Endodermal cell (in vitro differentiated cells): ENCODE measurements at places on chromosomes 6 and 20.

GRCh38 chr6:13870214-13870830 is 54.4 kb upstream of the RNF182 start:
- DNase-seq = no peak

GRCh38 chr20:3046677-3047462 is 1.0 kb downstream of the MRPS26 start:
- DNase-seq = peak; percentile 81

DNA sequence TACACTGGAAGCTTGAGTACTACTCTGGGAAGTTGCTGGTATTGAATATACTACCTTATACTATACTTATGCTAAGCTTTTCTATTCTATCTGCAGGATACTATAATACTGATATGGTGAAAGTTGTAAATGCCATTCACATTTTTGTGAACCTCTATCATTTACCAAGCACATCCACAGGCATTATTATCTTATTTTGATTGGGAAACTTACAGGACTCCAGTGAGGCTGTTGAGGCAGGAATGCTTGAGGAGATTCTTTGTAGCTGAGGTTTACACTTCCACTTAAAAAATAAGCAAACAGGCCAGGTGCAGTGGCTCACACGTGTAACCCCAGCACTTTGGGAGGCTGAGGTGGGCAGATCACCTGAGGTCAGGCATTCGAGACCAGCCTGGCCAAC is 442.9 kb downstream of the QKI start:
- DNase-seq = no peak

DNA sequence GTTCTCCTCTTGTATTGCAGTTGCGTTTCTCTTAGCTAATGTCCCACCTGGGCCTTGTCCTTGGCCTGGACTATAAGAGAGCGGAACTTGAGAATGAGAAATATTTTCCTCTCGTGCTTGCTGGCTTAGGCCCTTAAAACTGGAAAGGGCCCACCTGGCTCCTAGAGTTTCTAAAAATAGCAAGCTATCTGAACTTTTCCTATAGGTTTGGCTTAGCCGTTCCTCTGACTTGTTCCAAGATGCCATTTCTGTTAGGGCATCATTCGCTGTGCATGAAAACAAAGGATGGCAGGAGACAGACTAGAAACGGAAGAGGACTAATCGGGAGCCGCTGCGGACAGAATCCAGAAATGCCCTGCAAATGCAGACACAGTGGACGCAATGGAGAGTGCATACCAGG is 4.5 kb downstream of the RIPOR3 start:
- DNase-seq = no peak

DNA sequence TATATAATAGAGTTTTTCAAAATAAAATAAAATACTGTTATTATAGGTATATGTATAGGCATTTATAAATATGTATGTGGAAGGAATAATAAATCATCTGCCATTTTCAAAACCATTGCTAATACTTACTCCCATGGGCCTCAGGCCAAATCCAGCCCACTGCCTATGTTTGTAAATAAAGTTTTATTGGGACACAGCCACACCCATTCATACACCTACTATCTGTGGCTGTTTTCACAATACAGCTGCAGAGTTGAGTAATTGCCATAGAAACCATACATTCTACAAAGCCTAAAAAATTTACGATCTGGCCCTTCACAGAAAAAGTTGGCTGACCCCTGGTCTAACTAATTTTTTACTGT is 9.5 kb downstream of the ALDH5A1 start:
- DNase-seq = no peak

DNA sequence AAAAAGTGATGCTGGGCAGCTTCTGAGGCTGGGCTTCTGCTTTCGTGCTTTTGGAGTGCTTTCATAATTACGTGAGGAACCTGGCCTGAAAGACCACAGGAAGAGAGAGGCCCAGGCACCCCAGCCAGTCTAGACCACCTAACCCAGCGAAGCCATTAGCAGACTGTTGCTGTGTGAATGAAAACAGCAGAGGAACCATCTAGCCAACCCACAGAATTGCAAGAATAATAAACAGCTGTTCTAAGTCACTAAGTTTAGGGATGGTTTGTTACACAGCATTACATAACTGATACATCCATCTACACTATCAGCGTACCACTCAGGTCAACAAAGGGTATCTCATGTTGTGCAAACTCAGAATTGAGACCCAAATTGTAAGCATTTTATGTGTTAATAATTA is 34.5 kb downstream of the FGD2 start:
- DNase-seq = no peak

- DNase-seq = peak; percentile 58
These were observed 96.8 kb upstream of the ATXN1 start for GRCh38 chr6:16857969-16858592.

GRCh38 chr6:104956731-104957294 is at the start of gene LIN28B:
TSS of gene LIN28B (plus strand) at chr6:104957107. CDS start at chr6:104957251, 144 bp downstream.
- DNase-seq = no peak

GRCh38 chr6:11172501-11173327 is 59.8 kb downstream of the NEDD9 start:
- peak; percentile 94 for DNase-seq

DNA sequence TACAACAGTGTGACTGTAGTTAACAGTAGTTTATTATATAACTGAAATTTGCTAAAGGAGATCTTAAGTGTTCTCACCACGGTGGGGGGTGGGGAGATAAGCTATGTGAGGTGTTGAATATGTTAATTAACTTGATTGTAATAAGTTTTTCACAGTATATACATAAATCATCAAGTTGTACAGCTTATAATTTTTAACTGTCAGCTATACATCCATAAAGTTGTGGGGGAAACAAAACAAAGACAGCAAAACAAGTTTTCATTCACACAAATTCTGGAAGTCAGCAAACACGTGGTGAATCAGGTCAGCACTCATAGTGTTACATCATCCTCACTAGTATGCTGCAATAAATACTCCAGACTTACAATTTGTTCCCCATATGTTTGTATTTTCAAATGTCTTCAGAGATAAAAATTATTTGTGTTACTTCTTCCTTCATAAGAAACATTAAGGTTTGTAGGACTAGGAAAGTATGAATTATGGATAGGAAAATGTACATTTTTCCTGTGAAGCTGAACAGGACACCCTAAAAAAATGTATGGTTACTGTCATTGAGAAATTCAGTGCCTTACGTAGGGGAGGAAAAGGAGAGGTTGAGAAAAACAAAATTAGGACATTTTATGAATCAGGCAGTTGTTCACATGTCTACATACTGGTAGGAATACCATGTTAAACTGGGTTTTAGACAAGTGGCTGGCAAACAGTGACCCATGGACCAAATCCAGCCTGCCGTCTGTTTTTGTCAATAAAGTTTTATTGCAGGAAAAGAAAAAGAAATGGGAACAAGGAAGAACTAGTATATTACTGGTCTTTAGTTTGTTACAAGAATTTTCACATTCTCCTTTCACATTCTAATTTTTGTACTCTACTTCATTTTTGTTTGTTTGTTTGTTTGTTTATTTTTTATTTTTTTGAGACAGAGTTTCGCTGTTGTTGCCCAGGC is 6.0 kb downstream of the SUMO4 start:
- DNase-seq = no peak

DNA sequence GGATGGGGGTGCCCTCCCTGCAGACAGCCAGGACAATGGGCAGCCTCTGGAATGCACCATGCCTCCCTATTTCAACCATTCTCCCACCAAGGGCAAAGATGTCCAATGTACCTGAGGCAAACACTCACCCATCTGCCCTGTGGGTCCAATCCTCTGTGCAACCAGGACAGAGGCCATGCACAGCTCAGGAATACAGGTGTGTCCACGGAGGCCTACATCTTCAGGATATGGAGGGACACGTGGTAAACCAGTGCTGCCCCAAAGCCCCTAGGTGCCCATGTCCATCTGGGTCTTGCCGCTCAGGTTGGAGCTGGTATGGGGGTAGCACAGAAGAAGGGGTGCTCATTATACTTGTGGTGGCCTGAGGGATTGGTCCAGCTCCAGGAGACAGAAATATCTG is 20.4 kb upstream of the TAF8 start:
- no peak for DNase-seq

- no peak for DNase-seq
These were observed 1.4 kb downstream of the DEFB132 start for GRCh38 chr20:258963-259362.

- DNase-seq = no peak
These were observed 453.6 kb upstream of the FLRT3 start for GRCh38 chr20:14790771-14791620.

- no peak for DNase-seq
These were observed 25.4 kb downstream of the FBXO9 start for GRCh38 chr6:53090576-53090975.

DNA sequence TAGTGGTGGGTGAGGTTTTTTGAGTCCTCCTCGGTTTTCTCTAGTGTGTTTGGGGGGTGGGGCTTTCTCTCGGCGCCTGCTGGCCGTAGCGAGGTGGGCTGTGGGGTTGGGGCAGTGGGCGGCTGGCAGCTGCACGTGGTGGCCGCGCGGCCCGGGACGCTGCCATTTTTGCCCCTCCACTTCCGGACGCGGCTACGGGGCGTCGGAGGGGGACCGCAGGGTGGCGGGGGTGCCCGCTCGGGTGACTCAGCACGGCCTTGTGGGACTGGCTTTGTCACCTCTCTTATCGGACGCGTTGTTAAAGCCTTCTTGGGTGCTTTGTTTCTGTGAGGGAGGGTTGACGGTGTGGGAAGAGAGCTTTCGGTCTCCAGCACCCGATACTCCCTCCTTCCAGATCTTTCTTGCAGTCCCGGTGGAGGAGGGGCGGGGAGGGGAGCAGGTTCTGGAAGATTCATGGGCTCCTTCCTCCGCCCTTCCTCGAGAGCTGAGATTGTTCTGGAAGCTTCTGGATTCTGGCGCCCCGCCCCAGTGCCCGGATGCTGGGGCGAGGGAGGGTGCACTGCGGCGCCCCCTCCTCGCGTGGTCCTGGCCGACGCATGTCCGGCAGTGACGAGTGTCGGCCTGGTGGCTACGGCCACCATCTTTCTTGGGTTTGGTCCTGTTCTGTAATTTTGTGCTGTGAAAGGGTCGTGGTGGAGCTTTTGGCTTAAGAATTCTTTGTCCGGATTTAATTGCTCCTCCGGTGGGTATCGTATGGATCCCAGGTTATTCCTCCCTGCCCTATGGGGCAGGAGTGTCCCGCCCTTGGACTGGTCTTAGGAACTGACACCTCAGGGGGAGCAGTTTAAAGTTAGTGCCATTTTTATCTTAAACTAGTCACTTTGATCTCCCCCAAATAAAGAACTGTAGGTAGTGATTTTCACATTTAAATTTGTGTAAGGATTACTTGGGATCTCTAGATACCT is 719 bp downstream of the HSP90AB1 start:
- peak; percentile 70 for DNase-seq

DNA sequence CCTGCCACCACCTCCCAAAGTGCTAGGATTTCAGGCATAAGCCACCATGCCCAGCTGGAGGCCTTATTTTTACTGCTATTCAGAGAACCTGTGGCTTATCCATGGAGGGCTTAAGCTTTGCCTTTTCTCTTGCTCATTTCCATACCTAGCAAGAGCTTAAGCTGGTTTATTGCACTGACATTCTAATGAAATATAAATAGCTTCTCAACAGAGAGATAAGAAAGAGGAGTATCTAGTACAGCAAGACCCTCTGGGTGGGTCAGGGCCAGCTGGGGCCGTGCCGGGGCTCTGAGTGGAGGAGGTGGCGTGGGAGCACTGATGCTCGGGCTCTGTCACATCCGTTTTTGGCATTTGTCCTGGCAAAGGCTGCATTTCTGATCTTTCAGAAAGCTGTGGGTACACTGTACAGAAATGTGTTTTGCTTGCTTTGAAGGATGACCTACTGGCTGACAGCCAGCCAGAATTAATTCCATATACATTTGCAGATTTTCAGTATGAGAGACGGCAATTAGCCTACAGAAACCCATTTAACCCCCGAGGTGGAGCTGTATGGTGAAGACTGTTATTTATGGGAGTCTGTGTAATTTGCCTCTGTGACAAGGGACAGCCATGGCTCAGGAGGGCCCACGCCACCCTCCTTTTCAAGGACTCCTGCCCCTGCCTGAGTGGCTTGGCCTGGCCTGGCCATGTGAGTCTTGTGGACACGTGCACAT is 181.6 kb upstream of the AKAP12 start:
- no peak for DNase-seq

DNA sequence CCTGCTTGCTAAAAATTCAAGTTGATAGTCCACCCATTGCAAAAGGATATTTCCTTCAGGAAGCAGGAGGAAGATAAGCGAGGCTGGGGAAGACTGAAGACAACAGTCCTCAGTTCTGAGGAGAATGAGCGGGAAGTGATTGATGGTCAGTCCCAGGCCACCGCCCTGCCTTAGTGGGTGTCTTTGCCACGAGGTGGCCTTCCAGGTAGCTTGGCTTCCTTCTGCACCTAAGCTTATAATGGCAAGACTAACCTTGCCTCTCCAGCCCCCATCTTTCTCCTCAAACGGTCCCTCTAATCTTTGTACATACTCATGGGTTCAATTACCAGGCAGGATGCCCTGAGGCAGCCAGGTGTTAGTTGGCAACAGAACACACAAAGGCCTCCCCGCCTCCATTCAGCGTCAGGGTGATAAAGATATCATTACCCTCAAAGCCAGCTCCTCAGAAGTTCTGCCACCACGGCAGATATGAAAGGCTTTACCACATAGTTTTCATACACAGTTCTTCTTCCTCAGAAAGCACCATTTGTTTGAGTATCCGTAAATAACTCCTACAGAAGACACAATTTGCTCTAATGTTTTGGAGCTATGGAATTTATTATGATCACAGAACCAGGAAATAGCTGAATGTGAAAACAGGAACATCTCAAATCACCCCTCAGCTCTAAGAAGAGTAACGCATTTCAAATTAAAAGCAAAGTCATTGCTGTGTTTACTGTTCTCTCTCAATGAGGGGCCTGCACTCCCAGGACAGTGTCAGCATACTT is 249.4 kb downstream of the ATXN1 start:
- DNase-seq = no peak

DNA sequence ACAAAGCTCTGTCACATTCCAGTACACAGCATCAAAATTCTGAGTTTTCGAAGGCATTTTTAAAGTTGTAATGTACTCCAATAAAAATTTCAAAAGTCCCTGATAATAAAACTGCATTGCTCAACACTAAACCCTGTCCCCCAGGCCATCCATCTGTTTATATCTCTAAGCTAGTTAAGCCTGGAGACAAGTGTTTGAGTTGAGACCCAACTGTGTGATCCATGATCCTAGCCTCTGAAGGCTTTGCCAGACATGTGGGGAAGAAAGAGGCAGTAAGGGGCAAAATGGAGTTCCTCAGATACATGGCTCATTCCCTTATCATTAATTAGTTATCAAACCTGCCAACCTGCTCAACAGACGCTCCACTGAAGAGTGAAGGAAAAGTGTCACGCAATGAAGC is 198.4 kb downstream of the ISM1 start:
- no peak for DNase-seq

- no peak for DNase-seq
These were observed 44.6 kb upstream of the AGPAT4 start for GRCh38 chr6:161318456-161318855.

GRCh38 chr6:99780556-99780885 is 173.9 kb downstream of the PRDM13 start:
- DNase-seq = no peak

DNA sequence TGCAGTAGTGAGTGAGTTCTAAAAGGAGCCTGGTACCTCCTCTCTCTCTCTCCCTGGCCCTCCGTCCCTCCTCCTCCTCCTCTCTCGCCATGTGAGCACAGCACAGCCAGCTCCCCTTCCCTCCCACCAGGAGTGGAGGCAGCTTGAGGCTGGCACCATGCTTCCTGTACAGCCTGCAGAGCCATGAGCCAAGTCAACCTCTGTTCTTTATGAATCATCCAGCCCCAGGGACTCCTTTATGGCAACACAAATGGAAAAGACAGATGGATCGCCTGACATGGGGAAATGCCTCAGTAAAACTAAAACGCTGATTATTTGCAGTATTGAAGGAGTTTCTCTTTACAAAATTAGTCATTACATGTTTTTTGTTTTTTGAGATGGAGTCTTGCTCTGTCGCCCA is 233.7 kb upstream of the ARID1B start:
- DNase-seq = no peak
